AG09319 (cell line): ENCODE measurements at places on chromosomes 1 and 21.
A peak's percentile ranks its signal among the peaks of the same experiment; 100 is the strongest.

- no peak for DNase-seq
Observed at GRCh38 chr21:38766987-38767722, 38.6 kb upstream of the ETS2 start.

- no peak for DNase-seq
Observed at GRCh38 chr1:156423422-156424352, 54.7 kb downstream of the RHBG start.

DNA sequence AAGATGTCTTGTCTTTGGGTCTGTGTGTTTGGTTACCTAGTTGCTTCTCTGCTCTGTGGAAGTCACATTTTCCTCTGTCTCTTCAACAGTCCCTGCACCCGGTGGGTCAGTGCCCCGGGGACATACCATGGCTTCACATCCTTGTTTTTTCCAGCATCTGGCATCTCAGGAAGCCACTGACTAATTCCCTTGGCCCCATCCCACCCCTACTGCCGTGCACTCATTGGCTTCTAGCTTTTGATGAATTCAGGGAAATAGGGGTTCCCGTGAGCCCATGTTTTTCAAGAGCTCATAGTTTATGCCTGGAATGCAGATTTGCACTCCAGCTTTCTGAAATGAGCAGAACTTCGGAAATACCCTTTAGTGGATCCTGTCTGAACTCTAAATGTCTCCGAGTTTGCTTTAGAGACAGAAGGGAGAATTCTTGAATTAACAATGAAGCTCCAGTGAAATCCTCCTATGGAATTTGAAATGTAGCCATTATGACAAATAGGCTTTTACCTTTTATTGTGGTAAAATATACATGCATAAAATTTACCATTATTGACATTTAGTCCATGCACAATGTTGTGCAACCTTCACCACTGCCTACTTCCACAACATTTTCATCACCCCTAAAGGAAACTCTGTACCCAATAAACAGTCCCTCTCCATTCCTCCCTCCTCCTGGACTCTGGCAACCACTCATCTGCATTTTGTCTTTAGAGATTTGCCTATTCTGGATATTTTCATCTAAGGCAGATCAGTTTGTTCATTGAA is 67.5 kb downstream of the CLIC6 start:
- DNase-seq: no peak

GRCh38 chr1:53640701-53641075 is 98.3 kb downstream of the GLIS1 start:
- DNase-seq: no peak

GRCh38 chr1:183987593-183988318 is 49.8 kb downstream of the COLGALT2 start:
- DNase-seq: no peak

- DNase-seq: no peak
Observed at GRCh38 chr1:153774780-153775457, at the start of gene SLC27A3. SLC27A3 (plus strand) TSS chr1:153775407; CDS start chr1:153775498, 91 bp downstream.

GRCh38 chr21:45607909-45608295 is 35.6 kb upstream of the PCBP3 start:
- no peak for DNase-seq

GRCh38 chr1:227424159-227424680 is 105.9 kb upstream of the CDC42BPA start:
- no peak for DNase-seq

DNA sequence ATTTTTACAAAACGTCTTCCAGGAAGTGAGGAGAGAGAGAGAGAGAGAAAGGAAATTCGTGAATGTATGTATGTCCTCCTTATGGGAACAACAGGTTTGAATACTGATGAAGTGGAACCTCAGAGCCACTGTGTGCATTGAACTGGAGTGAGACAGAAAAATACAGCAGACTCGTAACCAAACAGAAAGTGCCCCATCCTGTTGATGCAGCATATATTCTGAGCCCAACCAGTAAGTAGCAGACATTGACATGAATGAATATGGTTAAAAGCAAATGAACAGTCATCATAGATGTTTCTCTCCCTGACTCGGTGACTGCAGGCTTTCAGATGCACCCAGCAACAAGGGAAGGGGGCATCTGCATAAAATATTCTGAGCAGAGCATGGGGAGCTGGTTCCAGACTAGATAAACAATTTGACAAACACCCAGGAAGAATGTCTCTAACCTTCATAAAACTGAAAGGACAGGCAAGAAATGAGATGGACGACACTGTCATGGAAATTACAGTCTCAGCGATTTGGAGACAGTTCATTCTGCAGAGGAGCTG is 471.0 kb upstream of the PBX1 start:
- DNase-seq: no peak

GRCh38 chr1:236854605-236854983 is 59.5 kb downstream of the MTR start:
- DNase-seq: no peak

GRCh38 chr1:236795757-236796667 is 920 bp downstream of the MTR start:
- DNase-seq: no peak

GRCh38 chr1:86750530-86750929 is 46.2 kb downstream of the SH3GLB1 start:
- DNase-seq: no peak

- no peak for DNase-seq
Observed at GRCh38 chr1:37621326-37621870, 13.3 kb downstream of the RSPO1 start.

GRCh38 chr1:233868461-233868860 is 36.0 kb upstream of the SLC35F3 start:
- no peak for DNase-seq

GRCh38 chr1:110420874-110421793 is 13.6 kb upstream of the LAMTOR5 start:
- DNase-seq: no peak

GRCh38 chr21:45698493-45699184 is 55.1 kb downstream of the PCBP3 start:
- DNase-seq: peak; percentile 79

DNA sequence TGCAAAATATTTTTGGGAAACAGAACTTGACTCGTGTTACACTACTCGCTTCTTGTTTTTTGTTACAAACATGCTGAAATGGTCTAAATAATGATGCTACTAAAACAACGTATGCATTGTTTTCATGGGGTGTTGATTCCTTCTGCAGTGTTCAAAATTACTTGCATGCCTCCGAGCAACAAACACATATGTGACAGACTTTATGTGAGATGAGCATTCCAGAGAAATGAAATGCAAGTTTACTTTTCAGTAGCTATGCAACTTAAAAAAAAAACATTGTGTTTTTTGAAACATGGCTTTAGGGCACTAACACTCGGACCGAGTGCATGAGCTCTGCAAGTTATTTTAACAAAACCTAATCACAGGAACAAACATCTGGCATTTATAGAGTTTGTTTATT is 84.8 kb downstream of the CAMTA1 start:
- DNase-seq: no peak

DNA sequence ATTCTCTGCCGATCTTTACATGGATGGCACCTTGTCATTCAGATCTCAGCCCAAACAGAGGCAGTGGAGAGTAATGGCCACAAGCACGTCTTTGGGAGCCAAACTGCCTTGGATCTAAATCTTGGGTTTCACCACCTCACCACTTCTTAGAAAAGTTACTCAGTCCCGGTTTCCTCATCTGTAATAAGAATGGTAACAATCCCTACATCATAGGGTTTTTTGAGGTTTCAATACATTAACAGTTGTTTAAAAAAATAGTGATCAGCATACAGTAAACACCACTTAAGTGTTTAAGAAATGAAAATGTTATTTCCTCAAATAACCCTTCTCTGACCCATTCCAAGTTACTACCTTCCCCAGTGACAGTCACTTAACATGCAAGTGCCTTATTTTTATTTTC is 38.5 kb upstream of the KCNA3 start:
- no peak for DNase-seq

- no peak for DNase-seq
Observed at GRCh38 chr1:30360753-30361152, 362.6 kb downstream of the MATN1 start.

GRCh38 chr1:67945733-67946374 is 104.6 kb downstream of the DIRAS3 start:
- no peak for DNase-seq

- no peak for DNase-seq
Observed at GRCh38 chr1:175646439-175647209, 96.8 kb downstream of the TNR start.

DNA sequence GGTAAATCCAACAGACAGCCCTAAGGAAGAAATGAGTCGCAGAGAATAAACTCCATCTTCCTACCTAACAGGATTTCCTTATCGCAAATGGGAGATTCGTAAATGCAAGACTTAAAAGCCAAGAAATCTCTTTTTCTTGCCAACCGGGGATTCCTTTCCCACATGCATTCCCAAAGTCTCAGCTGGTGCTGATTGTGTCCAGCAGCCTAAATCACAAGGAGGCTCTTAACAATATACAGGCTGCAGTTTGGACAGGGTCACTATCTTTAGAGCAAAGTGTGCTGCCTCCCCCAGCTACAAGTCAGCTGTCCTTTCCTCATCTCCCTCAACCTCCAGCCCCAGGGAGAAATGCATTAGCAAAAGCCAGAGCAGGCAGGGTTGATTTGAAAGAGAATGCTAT is 189.8 kb upstream of the PLXNA2 start:
- no peak for DNase-seq

- no peak for DNase-seq
Observed at GRCh38 chr1:43660355-43660754, 10.4 kb downstream of the KDM4A start.

DNA sequence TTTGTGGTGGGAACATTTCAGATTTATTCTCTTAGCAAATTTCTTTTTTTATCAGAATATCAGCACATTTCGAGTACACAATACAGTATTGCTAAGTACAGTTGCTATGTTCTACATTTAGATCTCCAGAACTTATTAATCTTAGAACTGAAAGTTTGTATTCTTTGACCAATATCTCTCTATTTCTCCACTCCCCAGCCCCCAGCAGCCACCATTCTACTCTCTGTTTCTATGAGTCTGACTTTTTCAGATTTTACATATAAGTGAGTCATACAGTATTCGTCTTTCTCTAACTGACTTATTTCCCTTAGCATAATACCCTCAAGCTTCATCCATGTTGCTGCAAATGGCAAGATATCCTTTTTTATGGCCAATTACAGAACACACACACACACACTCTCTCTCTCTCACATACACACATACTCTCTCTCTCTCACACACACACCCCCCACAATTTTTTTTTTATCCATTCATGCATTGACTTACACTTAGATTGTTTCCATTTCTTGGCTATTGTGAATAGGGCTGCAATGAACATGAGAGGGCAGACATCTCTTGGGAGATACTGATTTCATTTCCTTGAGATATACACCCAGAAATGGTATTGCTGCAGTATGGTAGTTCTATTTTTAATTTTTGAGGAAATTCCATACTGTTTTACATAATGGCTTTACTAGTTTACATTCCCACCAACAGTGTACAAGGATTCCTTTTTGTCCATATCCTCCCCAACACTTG is 15.7 kb downstream of the RPTN start:
- no peak for DNase-seq

- no peak for DNase-seq
Observed at GRCh38 chr1:168344517-168344916, 63.8 kb downstream of the TBX19 start.

GRCh38 chr21:17949421-17949820 is 130.3 kb upstream of the C21orf91 start:
- DNase-seq: no peak
